ENCODE measurements at places on chromosomes 2 and 18.

GRCh38 chr2:9752441-9753275 is 90.6 kb upstream of the TAF1B start:
- DNase-seq: no peak

DNA sequence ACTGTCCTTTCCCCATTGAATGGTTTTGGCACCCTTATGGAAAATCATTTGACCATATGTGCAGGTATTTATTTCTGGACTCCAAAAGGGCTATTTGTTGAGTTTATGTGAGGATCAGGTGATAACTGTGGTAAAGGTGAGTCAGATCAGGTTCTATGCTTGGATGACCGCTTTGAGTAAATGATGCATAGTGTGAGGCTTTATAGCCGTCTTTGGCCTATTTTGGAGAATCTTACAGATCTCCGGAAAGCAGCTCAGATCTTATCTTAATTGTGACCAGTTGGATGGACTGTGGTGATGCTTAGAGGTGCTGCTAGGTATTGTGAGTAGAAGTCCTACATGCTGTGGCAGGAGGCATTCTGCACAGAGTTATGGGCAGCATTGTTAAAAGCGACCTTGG is 126.2 kb downstream of the METTL8 start:
- no peak for DNase-seq

- DNase-seq: peak; percentile 17
These were observed 10.0 kb downstream of the SLC4A5 start for GRCh38 chr2:74333175-74333574.

GRCh38 chr2:53609551-53609950 is 158.1 kb upstream of the CHAC2 start:
- DNase-seq: no peak

DNA sequence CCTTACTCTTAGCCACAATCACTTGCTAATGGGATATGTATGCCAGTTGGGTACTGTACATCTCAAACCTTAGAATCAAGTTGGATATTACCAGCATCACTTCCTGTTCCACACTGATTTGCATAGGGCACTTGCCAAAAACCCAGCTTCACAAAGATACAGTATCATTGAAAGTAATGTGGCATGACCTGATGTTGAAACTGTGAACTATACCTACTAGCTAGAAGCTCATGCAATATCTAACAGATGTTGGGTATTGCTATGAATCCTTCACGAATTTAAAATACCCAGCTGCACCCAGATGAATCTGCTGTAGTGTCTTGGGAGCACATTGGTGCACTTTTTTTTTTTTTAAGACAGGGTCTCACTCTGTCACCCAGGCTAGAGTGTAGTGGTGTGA is 6.5 kb upstream of the STAMBP start:
- DNase-seq: no peak

DNA sequence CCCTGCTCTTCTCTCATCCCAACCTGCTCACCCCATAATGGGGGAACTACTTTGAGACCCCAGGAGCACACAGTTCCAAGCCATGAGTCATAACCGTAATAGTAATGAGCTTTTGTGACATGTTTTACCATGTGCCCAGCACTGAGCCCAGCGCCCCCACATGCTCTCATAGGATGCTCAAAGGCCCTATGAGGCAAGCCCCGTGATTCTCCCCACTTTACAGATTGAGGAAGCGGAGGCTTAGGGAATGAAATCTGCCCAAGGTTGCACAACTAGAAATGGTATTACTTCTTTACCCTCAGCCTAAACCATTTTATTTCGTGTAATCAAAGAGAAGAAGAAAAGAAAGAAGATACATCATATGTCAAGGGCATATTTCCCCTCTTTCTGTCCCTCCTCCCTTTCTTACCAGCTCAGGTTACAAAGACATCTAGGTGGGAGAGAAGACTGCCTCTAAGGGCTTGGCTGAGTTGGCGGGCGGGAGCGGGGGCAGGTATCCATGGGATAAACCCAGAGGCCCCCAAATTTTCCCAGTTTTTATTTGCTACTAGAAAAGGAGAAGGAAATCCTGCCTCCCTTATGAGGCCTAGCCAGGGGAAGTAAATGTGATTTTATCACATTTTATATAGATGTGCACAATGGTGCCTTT is 24.2 kb downstream of the BCL11A start:
- DNase-seq: no peak

DNA sequence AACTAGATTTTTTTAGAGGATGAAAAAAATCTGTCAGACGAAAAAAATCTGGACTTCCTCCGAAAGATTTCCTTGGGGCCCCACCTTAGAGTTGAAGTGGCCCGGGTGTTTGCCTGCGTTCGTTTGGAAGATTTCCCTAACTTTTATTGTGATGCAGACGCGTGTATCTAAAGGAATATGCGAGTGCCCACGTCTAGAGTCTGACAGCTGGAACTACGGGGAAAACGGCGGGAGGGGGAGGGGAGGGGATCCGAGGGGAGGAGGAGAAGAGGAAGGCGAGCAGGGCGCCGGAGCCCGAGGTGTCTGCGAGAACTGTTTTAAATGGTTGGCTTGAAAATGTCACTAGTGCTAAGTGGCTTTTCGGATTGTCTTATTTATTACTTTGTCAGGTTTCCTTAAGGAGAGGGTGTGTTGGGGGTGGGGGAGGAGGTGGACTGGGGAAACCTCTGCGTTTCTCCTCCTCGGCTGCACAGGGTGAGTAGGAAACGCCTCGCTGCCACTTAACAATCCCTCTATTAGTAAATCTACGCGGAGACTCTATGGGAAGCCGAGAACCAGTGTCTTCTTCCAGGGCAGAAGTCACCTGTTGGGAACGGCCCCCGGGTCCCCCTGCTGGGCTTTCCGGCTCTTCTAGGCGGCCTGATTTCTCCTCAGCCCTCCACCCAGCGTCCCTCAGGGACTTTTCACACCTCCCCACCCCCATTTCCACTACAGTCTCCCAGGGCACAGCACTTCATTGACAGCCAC is 2.4 kb upstream of the SP9 start:
- no peak for DNase-seq

GRCh38 chr2:149915151-149915550 is 327.6 kb upstream of the MMADHC start:
- DNase-seq: no peak

- no peak for DNase-seq
These were observed 189.1 kb downstream of the TCF4 start for GRCh38 chr18:55398858-55399257.

DNA sequence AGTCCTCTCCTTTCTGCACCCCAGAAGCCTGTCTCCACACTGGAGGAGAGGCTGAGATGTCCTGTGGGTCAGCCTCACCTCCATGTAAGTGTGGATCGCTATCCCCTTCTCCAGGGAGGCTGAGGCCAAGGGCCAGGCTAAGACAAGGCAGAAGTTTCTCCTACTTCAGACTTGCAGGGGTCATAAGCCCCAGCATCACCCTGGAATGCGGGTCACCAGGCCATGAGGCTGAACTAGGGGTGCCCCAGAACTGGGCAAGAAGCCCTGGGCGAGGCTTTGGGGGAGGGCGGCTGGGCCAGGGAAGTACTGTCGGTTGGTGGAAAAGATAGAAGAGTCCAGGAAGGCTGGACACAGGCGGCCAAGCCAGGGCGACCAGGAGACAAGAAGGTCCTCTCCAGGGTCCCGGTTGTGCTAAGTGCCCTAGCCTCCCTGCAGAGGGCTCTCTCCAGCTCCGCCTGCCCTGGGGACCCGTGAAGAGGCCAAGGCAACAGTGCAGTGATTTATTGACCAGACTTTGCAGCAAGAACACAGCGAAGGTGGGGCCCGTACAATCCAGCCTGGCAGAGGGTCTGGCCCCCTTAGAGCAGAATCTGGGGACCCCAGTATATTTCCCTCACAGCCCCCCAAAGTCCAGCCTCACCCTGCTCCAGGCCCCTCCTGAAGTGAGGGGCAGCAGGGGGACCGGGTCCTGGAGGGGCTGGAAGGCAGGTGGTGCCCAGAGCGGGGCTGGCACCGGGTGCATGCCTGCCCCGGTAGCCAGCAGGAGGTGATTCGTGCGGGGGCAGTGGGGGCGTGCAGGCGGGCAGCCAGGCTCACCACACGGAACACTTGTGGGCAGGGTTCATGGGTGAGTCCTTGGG is 8.1 kb downstream of the ECEL1 start:
- no peak for DNase-seq

- DNase-seq: no peak
These were observed 90.4 kb upstream of the NOSTRIN start for GRCh38 chr2:168712053-168712452.

- DNase-seq: no peak
These were observed 85.4 kb upstream of the ZEB2 start for GRCh38 chr2:144605231-144605840.

DNA sequence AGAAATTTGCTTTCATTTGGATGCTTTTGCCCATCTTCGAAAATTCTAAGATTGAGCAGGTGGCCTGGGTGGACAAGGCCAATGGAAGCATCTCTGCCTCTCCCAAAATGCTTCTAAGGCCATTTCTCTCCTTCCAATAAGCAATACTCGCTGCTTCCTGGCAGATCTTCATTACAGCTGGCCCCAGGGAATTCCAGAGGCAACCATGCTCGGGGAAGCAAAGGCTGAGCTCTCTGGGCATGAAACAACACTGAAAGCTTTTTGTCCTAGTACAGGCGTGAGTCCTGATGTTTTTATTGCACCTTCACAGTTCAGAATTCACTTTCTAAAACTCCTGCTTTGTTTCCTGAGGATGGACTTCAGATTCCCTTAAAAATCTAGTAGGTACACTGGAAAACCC is 11.8 kb upstream of the NEDD4L start:
- DNase-seq: no peak

DNA sequence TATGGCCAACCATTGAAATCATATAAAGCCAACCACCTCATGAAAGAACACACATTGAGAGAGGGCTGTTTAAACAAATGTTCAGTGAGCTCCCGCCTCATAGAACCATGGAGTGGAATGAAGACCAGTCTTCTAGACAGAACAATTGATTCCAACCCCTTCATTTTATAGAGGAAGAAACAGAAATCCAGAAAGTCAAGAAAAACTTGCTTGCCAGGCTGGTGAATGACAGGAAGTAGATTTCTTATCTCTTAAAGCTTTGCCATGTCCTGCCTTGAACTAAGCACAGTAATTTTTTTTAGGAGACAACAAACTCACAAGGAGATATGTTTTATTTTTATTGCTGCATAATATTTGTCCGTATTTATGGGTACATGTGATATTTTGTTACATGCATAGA is 16.5 kb upstream of the NRP2 start:
- DNase-seq: no peak

- no peak for DNase-seq
These were observed 22.9 kb upstream of the CUL3 start for GRCh38 chr2:224608104-224608503.

DNA sequence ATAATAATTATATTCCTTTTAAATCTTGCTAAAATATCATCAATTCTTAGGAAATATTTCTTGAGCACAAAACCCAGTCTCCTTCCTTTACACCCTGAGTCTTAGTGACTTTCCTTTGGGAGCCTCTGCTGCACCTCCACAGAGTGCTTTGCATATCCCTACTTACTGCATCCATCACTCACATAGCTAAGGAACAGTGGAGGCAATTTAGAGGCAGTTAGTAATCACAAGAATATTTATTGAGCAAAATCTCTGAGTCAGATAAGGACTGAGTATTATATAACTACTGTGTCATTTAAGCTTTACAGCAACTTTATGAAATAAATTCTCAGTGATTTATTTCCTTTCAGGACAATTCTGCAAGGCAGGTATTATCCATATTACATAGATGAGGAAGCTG is 327.7 kb downstream of the TMX3 start:
- DNase-seq: no peak

DNA sequence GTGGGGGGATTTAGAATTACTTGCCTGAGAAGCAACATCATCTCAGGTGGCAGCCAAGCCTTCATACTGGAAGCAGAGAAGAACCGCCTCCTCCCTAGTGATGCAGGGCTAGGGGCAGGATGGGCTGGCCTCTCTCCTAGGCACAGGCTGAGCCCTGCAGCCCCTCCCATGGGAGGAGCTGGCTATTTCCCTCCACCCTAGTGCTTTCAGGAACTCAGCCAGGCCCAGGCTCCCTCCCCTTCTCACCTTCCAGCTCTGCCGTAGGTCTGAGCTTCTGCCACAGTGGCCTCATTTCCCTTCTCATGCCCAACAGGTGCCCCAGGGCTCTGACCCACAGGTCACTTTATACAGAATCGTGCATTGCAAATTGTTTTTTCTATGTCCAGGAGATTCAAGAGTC is 31.0 kb downstream of the CENPA start:
- no peak for DNase-seq

DNA sequence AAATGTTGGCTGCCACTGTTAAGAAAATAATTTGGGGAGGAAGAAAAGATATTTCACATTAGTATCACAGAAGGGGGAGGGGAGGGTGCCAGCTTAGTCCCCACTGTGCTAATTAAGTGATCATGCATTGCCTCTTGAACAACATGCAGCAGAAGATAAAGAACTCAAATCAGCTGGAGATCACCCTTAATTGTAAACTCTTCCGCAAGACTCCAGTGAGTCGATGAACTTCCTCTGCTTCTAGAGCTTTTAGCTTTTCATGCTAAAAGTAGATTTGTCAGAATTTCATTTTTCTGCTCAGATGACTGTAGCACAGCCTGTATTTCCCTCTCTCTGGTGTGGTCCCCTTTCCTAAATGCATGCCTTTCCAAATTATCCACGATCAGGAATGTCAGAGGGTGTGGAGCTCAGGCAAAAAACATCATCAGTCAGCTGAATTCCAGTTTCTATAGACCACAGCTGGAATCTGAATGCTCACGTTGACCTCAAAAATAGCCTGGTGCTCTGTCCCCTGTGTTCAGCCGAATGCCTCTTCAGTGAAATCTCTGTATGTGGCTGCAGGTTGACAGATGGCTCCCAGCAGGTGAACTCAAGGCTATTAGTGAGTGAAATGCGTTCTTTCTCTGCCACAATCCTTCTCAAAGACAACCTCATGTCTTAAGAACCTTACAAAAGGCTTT is 156.8 kb upstream of the UNC80 start:
- no peak for DNase-seq

DNA sequence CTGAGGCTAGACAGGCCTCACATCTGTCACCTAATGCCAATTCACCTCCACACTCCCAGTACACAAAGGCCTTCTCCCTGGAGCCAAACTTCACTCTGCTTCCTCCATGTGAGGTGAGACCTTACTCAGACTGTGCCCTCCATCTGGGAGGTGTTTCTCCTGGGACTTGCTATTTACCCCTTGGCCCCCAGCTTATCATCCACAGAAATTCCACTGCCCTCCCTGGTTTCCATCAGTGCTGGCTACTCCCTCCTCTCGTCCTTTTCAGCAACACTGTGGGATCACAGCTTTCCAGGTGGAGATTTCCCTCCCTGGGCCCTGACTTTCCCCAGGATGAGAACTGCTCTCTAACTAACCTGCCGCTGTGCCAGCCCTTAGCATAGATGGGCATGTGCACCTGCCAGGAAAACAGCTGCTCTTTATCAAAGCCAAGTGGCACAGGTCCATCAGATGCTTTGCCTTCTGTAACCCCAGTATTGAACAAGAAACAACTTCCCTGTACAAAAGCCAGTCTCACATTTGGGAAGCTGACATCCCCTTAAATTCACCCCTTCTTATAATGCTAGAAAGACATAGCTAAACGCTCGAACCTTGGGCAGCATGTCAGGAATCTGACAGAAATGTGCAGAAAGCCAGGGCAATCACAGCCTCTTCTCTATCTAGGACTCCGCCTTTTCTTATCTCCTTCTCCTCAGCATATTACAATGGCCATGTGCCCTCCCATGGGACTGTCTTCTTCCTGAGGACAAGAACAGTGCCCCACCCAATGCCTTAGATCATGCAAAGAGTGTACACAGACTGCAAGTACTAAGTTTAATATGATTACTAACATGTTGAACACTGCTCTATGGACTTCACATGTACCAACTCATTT is 535.5 kb upstream of the ID2 start:
- DNase-seq: no peak

GRCh38 chr18:79658366-79658765 is 21.2 kb upstream of the CTDP1 start:
- DNase-seq: no peak

GRCh38 chr2:206160807-206161179 is 1.1 kb downstream of the EEF1B2 start:
- DNase-seq: no peak
